Right cardiac atrium (tissue), 5 donors: ENCODE measurements at places on chromosomes 6 and 20. TPM values are rescaled to one million over a fixed set of nuclear protein-coding genes. Genes with fewer than 3 reads are reported as not detected.

- no peak for DNase-seq
Observed at GRCh38 chr6:138600726-138601125, 101.4 kb upstream of the NHSL1 start.

Gene EPPIN
- not detected for polyA plus RNA-seq

DNA sequence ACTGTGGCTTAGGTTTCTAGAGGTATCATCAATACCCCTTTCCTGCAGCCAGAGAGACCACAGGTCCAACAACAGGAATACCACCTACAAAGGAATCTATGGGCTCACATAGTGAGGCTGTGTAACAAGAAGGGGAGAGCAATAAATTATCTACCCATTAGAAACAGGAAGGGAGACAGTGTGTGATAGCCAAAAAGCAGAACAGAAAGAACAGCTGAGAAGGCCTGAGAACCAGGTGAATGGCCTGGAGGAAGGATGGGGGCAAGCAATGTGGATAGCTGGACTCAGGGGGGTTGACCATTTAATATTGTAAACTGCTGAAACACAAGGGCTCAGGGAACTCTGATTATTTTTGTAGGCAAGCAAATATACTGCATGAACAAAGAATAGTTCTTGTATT lies 628.2 kb downstream of the COL12A1 start:
- no peak for DNase-seq

Gene BTNL2
- polyA plus RNA-seq: not detected

DNA sequence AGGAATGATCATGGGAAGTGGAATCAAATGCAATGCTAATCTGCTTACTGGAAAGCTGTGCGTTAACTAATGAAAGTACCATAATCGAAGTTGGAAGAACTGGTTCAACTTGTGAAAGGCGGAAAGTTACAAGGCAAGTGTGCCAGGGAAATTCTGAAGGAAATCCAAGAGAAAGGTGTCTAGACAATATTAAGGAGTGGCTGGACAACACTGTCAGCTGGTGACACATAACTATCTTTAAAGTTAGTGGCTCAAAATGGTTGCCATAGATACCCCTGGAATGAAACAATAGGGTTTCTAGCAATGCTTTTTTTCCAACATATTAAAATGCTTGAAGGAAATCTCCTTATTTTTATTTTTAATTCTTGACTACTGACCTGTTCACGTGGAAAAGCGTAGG lies 90.4 kb downstream of the BMP2 start:
- DNase-seq: no peak

GRCh38 chr6:33433001-33433543 lies 13.2 kb downstream of the SYNGAP1 start:
- no peak for DNase-seq
